ENCODE measurements at places on chromosomes 1 and 21.
A peak's percentile ranks its signal among the peaks of the same experiment; 100 is the strongest.

GRCh38 chr1:186498695-186499389, 37.9 kb upstream of the PDC start:
- no peak for DNase-seq

DNA sequence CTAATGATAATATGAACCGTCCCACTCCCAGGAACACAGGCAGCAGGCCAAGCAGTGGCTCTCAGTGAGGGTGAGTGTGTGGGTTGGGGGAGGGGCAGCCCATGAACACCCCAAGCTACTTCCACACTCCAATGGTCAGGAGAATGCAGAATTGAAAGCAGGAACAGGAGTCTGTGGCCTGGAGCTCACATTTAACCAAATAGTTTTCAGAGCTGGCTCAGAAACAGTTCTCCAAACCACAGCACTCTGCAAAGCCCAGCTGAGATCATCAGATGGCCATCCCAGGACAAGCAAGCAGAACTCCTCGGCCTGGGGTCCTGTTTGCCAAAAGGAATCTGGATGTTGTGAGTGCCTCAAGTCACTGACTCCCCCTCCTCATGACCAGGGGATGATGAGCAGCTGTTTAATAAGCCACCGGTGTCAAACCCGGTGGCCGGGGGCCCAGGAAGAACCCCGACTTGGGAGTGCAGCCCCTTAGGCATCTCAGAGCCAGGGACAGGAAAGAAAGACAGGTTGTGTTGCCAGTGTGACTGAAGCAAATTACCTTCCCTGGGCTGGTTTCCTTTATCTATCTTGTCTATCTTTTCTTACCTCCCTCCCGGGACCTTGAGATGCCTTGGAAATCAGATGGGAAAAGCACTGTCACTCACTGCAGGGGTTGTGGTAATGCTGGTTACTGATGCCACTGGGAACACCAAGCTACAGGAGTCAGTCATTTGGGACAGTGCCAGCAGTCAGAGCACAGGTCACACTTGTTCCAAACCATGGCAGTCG, 20.4 kb downstream of the DEGS1 start:
- peak; percentile 64 for DNase-seq

DNA sequence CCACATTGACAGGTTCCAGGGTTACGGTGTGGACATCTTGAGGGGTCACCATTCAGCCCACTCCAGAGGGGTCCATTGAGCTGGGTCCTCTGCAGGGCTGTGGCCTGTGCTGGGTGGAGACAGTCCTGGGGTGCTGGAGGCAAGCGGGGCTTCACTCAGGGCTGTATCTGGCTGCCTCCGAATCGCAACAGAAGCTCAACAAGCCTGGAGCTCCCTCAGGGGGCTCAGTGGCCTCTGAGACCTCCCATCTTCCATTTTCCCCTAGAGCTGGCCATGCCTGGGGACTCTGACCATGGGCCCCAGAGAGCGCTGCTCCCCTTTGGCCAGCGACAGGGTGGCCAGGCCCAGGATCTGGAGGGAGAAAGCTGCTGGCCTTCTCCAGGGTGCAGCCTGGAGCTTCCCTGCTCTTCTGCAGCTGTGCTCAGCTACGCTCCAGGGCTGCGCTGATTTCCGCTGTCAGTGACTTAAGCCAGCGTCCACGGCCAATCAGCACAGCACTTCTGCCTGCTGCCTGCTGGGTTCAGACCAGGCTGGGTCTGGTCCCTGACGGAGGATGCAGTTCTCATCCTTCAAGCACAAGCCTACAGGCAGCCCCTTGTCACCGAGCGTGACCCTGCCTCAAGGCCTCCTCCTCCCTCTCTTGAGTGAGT, 45.0 kb upstream of the ADARB1 start:
- peak; percentile 82 for DNase-seq

DNA sequence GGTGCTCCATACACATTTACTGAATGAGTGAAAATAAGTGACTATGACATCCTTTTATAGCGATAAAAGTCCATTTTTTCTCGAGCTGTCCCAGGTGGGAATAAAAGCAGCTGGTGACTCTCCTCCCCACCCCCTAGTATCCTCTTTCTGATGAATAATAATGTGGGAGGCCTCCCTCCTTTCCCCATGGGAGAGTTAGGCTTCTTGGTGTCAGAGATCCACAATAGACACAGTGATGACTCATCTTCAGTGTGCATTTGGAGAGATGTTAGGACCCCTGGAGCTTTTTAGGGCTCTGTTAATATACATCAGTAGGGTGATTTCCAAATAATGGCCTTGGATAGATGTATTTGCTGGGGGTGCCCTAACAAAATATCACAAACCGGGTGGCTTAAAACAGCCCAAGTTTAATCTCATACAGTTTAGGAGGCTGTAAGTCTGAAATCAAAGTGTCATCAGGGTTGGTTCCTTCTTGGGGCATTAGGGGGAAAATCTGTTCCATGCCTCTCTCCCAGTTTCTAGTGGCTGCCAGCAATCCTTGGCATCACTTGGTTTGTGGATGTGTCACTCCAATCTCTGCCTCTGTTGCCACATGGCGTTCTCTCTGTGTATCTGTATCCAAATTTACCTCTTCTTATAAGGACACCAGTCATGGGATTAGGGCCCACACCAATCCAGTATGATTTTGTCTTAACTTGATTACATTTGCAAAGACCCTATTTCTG, 4.4 kb upstream of the PHC2 start:
- no peak for DNase-seq

DNA sequence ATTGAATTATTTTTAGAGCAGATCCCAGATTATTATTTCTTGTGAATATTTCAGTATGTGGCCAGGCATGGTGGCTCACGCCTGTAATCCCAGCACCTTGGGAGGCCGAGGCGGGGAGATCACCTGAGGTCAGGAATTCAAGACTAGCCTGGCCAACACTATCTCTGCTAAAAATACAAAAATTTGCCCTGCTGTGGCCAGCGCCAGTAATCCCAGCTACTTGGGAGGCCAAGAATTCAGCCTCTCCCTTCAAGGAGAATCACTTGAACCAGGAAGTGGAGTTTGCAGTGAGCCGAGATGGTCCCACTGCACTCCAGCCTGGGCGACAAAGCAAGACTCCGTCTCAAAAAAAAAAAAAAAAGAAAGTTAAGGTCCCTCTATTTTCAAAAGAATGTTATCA, 4.3 kb downstream of the OSBPL9 start:
- DNase-seq = no peak

DNA sequence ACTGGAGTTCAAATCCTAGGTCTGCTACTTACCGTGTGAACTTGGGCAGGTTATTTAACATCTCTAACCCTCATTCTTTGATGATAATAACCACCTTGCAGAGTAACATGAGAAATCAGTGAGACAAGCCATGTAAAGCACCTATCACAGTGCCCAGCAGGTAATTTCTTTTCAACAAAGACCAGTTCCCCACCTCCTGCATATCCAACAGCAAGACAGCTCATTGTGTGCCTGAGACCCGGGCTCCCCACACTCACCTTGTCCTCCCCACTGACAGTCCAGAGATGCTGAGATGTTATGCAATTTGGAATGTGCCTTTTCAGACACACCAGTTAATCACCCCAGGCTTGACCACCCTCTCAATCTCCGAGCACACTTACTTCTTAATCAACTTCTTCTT, 367.6 kb upstream of the DAB1 start:
- no peak for DNase-seq

GRCh38 chr1:26582053-26582835, 52.7 kb downstream of the RPS6KA1 start:
- DNase-seq = no peak

- DNase-seq = peak; percentile 89
These were observed 17.3 kb upstream of the PCSK9 start for GRCh38 chr1:55021942-55022546.

- DNase-seq = no peak
These were observed 30.0 kb downstream of the ZNHIT6 start for GRCh38 chr1:85678193-85678592.

DNA sequence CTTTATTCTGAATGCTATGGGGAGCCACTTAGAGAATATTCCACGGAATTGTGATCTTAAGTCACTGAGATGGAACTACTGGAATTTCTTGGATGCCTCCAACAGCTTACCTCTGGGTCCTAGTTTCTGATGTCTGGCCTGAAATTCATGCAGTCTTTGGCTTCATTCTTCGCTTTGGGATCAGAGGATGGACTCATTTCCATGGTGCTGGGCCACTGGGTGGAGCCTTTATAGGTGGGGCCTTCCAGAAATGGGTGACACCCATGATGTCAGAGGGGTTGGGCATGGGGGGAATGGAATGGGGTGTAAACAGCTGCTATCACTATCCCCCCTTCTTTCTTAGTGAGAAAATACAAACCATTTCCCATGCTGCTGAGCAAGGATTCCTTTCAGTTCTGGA, 73.7 kb upstream of the FGGY start:
- DNase-seq = peak; percentile 29

DNA sequence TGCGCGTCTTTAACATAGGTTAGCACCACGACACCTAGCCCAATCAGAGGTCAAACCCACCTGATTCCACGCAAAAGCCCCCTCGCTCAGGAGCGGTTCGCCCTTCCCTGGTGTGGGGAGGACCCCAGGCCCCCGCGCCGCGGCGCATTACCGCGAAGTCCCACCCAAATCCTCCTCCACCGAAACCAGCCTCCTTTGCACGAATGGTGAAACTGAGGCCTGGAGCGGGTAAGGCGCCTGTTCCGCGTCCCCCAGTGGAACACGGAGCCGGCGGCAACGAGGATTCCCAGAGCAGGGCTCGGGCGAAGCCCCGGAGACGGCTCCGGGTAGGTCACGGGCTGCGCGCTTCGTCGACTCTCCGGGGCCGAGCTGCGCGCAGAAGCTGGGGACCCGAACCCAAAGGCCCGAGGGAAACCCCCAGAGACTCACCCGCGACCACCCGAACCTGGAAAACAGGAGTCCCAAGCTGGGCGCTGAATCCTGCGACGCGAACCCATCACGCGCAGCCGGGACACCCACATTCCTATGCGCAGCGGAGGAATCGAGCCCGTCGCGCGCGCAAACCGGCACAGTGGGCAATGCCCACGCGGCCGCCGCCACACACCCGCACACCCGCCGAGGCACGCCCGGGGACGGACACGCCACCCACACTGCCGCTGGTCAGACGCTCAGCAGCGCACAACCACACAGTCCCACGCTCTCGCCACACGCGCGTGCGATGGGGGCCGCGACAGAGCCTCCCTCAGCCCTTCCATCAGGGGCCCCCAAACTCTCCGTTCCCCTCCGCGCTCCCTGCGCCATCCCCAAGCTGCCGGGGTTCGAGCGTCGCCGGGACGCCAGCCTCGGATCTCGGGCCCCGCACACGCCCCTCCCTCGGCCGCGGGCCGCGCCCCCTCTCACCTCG, 507 bp downstream of the GLIS1 start:
- no peak for DNase-seq

- DNase-seq = no peak
These were observed 82.8 kb downstream of the GLIS1 start for GRCh38 chr1:53655931-53656746.

GRCh38 chr1:115837341-115837739, 3.6 kb downstream of the NHLH2 start:
- DNase-seq = no peak

DNA sequence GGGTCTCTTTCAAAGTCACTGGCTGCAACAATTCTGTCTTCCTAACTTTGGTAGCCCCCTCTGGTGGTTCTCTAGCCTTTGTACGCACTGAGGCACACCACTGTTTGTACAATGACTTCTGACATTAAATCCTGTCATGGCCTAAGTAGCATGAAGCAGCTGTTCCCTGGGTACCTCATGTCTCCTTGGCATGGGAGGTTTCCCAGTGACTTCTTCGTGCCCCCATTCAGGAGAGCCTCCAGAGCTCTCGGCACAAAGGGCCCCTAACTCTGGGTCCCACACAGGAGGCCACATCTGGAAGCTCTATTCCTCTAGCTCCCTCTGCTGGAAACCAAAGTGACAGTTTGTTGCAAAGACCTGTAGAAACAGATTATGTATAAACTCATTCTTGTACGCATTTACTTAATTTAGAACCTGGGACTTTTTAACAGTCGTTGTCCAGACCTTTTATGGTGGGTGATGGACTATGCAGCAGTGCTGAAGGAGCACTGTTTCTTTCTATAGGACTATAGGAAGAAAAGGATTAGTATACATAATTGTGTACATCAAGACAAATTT, 13.4 kb downstream of the SWT1 start:
- peak; percentile 60 for DNase-seq

DNA sequence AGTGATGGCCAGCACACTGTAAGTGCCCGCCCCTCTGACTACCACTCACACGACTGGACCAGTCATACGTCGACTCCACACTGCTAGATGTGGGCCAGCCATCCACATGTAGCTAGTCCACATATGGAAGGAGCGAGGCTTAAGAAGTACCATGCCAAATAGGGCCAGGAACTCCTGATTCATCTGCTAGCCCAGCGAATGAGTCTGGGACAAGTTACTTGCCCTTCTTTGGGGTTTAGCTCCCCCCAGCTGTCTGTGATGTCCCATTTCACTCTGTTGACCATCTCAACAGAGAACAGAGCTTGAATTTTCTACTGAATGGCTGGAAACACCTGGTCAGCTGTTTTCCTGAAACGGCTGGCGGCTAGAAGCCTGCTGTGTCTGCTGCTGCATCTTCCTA, 5.8 kb downstream of the CSRP1 start:
- no peak for DNase-seq

GRCh38 chr1:16076031-16076864, 2.8 kb upstream of the FAM131C start:
- no peak for DNase-seq

- no peak for DNase-seq
These were observed 146.6 kb upstream of the ADGRL2 start for GRCh38 chr1:81654147-81654546.
